ENCODE measurements at places on chromosomes 7 and 10.

DNA sequence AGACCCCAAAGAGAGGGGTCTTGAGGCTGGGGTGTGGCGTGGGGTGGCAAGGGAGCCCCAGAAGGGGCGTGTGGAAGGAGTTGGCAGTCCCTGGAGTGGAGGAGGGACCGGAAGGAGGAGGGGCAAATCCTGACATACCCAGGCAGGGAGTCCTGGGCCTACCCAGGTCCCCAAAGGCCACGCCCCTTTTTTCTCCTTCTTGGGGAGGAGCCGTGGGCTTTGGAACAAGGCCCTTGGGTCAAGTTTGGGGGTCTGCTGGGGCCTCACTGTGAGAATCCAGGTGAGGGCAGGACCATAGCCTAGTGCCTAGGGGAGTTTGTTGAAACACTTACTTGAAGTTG lies 1.2 kb upstream of the SMARCD3 start:
- no peak for DNase-seq

GRCh38 chr10:30836406-30836805 lies 195.3 kb downstream of the ZNF438 start:
- no peak for DNase-seq

- no peak for DNase-seq
Observed at GRCh38 chr10:122461367-122461728, at the start of gene HTRA1. TSS of gene HTRA1 (plus strand) at chr10:122461553. CDS start at chr10:122461653, 100 bp downstream.

DNA sequence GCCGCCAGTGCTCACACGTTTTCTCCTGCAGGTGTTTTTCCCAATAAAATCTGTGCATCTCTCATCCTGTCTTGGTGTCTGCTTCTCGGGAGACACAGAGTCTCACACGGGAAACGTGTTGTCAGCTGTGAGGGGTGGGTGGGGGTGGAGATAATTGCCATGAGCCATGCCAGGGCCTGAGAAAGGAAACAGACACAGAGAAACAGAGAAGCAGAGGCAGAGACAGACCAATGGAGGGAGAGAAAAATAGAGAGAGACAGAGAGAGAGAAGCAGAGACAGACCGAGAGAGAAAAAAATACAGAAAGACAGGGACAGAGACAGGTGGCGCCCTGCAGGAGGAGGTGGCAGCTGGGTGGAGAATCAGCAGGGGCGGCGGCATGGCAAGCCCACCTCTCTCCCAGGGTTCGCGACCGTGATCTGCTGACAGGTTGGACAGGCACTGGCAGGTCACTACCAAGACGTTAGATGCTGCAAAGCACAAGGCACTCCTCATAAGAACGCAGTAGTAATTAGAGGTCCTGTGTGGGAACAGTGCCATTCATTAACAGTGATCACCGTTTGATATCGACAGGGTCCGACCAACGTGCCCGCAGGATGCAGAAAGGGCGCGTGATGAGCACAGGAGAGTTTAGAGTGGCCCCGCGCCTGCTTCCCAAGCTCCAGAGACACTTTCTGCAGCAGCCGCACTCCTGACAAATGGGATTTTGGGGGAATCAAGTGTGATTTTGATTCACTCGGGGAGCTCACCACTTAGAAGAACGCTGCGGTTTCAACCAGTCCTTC lies 70.5 kb upstream of the INSIG1 start:
- no peak for DNase-seq

GRCh38 chr10:93755443-93756116 lies 2.2 kb upstream of the LGI1 start:
- DNase-seq: no peak

DNA sequence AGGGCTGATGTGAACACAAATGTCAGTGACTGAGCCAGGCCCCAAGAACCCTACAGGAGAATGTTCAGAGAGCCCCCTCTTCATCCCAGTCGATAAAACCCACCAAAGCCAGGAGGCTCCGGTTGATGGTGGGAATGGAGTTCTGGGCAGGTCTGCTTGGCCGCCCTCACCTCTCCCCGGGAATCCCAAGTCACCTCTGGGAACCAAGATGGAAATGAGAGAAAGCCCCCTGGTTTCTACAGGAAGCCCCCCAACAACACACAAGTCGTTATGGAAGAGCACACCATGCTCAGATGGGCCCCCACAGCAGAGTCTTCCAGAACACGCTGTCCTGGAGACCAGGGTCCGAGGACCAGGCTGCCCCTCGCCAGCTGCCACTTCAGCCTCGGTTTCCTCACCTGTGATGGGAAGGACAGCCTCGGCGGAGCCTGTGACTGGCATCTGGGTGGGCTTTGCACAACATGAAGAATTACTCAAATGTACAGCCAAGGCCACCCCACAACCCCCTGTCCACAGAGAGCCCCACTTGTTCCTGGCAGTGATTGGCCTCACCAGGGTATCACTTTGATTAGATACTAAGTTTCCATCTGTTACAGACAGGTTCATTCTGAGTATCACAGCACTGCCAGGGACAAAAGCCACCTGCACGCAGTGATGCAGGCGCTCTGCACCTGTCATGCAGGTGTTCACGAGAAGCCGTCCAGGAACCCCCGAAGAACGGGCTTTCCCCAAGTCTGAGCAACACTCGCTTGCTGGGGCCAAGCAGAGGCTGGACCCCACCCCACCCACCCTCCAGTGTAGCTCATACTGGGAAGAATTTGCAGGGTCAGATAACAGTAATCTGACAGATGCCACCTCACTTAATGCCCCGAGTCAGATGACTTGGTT lies 57.6 kb downstream of the MKI67 start:
- no peak for DNase-seq

DNA sequence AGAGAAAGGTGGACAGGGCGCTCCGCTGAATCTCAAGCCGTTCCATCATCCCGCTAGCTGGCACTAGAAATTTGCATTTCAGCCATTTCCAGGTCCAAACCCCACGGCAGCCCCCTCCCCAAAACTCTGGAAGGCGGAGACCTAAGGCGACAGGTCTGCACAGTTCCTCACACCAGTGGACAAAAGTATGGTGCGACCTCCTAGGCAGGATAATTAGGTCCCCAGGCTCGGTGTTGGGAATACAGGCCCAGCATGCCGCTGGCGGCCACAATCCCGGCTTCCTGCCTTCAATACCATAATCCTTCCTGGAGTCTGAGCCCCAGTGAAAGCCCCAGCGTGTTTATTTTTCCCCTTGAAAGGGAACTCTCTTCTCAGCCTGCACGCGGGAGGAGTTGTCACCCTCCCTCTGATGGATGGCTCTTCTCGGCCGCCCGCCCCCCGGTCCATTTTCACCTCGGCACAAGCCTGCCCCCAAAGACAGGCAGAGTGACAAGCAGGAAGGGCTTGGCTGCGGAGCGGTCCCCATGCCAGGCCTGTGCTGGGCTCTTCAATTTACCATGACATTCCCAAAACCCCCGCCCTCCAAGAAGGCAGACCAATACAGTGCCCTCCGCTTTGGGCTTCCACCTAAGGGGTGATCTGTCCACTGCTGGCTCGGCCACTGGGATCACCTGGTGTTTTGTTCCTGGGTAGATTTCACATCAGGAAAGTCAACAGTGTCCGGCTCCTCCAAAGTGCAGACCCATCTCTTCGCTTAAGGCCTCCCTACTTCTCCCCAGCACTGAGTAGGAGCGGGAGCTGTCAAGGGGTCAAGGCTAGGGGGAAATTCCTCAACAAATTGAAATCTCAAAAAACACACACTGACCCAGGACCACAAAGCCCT lies 2.2 kb downstream of the FGFR2 start:
- no peak for DNase-seq

DNA sequence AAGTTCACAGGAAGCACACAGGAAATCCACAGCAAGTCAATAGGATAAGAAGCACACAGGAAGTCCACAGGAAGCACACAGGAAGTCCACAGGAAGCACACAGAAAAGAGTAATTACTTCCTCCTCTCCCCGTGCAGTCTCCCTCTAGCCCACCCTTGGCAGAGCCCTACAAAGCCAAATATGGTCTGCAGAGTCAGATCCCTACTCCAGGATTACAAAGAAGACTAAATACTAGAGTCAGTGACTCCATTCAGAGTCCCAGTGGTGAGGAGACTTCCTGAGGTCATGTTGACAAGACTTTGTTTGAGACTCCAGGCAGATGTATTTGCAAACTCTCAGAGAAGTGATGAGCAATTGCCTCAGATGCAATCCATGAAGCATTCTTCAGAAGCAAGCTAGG lies 398.6 kb upstream of the AUTS2 start:
- DNase-seq: no peak

DNA sequence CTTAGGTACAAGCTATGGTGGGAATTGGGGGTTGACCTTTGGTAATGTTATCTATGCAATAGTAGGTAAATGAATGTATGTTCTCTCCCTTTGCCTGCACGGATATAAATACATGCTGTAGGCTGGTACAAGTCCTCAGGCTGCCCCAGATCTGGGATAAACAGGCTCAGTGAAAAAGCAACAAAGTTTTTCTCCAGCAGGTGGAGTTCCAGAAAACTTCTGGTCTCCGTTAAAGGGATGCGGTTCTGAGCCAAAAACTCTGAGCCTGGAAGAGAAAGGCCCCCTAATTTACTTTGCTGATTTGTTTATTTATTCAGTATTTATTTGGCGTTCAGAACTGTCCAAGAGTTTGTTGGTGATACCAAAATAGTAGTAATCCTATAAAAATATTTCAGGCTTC lies 204.7 kb downstream of the ADRA2A start:
- no peak for DNase-seq

DNA sequence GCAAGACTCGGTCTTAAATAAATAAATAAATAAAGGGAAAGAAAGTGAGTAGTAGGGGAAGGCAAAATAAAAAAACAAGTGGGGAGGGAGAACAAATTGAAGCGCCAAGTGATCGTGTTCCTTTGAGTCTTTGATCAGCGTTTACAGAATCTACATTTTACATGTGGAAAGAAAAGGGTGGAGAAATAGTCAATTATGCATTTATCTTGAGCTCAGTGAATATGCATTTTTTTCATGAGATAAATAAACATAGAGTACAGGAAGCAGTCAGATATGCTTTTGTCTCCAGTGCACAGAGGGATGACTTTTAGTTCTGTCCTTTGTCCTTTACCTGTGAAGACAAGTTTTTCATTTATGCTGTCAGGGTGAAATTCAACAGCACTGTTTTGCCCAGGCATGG lies 6.1 kb upstream of the GUSB start:
- DNase-seq: no peak

GRCh38 chr7:15782656-15783055 lies 96.2 kb upstream of the MEOX2 start:
- no peak for DNase-seq

GRCh38 chr10:77228559-77228958 lies 409.0 kb downstream of the KCNMA1 start:
- no peak for DNase-seq

DNA sequence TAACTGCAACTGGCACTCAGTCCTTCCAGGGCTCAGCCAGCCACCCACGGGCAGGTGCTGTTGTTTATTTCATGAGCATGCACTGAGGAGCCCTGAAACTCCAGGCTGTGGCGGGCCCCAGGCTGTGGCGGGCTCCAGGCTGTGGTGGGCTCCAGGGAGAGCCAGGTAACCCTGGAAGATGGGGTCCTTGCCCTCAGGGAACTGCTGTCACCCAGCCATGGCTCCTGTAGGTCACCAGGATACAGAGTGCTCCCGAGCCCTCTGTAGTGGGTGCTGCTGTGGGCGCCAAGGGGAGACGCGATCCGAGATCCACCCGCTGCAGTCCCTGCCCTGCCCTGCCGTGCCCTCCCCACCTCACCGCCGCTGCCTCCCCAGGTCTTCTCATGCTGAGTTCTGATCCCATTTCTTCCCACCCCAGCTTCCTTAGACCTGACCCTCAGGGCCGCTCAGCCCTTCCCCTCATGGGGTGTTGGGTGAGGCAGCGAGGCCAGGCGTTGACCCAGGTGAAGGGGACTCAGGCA lies 29.6 kb downstream of the LRRC27 start:
- DNase-seq: no peak

DNA sequence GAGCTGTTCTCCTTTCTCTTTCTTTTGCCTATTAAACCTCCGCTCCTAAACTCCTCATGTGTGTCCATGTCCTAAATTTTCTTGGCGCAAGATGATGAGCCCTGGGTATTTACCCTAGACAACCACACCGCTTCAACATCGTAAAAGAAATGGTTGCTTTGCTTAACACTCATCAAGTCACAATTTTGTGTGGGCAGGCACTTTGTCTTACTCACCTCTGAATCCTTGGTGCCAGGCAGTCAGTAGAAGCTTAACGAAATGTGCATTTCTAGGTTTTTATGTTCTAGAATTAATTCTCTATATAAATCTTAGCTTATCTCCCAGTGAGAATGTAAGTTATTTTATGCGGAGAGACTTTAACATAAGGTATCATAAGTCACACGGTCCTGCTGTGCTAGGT lies 478.7 kb downstream of the CALN1 start:
- no peak for DNase-seq

DNA sequence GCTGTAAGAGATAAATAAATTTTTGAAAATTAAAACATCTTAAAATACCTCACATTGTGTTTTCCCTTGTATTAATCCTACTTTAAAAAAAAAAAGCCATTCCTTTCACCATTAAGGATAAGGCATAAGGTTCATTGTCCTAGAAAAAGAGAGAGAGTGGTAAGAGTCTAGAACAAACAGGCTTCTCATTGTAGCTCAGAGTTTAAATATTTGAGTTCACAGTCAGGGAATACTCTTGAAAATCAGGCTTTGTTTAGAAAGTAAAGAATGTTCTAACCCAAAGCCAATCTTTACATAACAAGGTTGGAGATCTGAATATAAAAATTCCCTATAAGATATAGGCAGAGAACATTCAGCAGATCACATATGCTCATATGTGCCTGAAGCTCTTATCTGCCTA lies 40.2 kb upstream of the TES start:
- no peak for DNase-seq

DNA sequence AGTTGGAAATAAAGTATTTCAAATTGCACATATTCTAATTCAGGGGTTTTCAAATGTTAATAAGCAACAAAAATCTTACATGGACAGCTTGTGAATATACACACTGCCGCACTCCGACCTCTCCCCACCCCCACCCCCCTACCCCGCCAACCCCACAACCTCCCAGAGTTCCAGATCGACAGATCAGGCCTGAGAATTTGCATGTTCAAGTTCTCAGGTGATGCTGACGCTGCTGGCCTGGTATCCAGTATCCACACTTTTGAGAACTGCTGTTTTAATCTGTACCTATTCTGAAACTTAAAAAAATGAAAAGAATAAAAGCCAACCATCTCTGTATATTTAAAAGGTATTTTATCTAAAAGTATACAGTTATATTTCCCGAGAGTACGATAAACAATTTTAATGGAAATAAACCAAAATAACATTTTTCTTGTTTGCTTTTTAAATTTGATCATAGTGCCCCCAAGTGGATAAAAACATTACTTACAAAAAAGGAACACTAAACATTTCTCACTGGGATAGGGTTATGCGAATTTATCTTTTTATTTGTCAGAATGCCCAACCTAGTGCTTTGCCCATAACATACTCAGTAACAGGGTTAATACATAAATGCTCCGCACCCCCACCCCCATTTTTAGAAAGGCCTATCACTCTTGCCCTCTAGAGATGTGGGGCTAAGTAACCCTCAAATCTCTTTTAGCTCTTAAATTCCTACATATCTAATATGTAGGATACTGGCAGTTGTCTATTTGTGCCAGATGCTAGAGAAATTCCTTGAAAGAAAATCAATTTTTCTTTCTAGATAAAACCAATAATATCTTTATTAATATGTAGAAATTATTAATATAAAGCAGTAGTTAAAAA lies 166.3 kb downstream of the RNF133 start:
- no peak for DNase-seq
